ENCODE measurements at places on chromosomes 3 and 15. TPM values are rescaled to one million over a fixed set of nuclear protein-coding genes. Genes with fewer than 3 reads are reported as not detected.
A peak's percentile ranks its signal among the peaks of the same experiment; 100 is the strongest.

GRCh38 chr15:55743729-55744655 is 1.0 kb upstream of the PRTG start:
- no peak for DNase-seq
- peak overlapping the region; percentile 68 for H3K4me3 ChIP-seq
- no peaks in the 10 kb centered on the region for H3K27me3 ChIP-seq
- H3K27ac ChIP-seq = peak overlapping the region; percentile 52

- no peak for DNase-seq
- H3K4me1 ChIP-seq = peaks cover 30% of the 10 kb centered on the region
- H3K4me3 ChIP-seq = peak overlapping the region; percentile 97
Observed at GRCh38 chr3:184015381-184016019, 2.2 kb downstream of the ABCC5 start.

- DNase-seq = no peak
- H3K27ac ChIP-seq = no peak overlapping the region
- no peaks in the 10 kb centered on the region for H3K36me3 ChIP-seq
Observed at GRCh38 chr3:16463119-16463518, 50.4 kb downstream of the RFTN1 start.

- no peak overlapping the region for H3K4me3 ChIP-seq
- peak overlapping the region; percentile 77 for H3K27ac ChIP-seq
- no peaks in the 10 kb centered on the region for H3K27me3 ChIP-seq
- DNase-seq = no peak
- H3K4me1 ChIP-seq = peaks cover 41% of the 10 kb centered on the region
- H3K36me3 ChIP-seq = no peaks in the 10 kb centered on the region
Observed at GRCh38 chr3:184741259-184741556, 29.3 kb upstream of the MAGEF1 start.

DNA sequence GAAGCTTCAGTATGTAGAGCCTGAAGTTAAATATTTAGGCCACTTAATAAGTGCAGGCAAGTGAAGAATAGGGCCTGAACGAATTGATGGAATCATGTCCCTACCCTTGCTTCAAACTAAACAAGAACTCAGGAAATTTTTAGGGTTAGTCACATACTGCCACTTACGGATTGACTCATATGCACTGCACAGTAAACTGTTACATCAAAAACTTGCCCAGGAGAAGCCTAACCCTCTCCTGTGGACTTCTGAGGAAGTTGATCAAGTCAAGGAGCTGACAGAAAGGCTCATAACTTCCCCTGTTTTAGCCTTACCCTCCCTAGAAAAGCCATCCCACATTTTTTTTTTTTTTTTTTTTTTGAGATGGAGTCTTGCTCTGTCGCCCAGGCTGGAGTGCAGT is 20.6 kb upstream of the KBTBD12 start:
- H3K4me1 ChIP-seq = peaks cover 6% of the 10 kb centered on the region
- DNase-seq = no peak
- no peak overlapping the region for H3K27ac ChIP-seq
- H3K4me3 ChIP-seq = no peak overlapping the region
- H3K36me3 ChIP-seq = no peaks in the 10 kb centered on the region

DNA sequence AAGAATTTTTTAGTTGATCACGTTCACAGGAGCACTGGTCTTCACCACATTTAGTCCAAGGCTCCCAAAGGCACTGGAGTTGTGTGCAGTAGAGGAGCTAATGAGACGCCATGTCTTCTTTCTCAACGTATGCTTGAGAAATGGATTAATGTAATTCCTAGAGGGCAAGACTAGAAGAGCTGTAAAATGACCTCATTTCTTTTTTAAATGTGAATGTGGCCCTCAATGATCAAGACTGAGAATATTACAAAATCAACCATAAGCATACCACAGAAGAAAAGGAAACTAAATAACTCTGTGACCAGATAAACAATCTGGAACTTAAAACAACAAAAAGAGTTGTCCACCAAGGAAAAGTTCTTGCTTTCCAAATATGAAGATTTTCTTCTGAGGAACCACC is 112.1 kb upstream of the THBS1 start:
- DNase-seq = no peak
- no peaks in the 10 kb centered on the region for H3K36me3 ChIP-seq
- no peaks in the 10 kb centered on the region for H3K27me3 ChIP-seq
- no peak overlapping the region for H3K4me3 ChIP-seq

DNA sequence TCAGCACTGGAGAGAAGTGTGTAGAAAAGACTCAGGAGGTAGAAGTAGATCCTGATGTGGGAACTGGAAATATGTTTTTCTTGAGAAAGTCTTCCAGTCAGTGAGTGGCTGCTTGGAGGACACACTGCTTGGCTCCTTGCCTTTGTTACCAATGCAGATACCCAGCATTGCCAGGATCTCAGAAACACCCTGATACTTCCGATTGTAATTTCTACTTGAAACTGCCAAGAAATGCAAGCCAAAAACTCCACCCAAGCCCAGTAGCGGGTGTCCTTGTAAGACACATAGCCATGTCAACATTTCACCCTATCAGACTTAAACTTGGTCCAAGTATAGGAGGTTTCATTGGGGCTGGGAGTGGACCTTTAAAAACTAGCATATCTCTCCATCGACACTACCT is 141.8 kb downstream of the ALDH1A2 start:
- H3K27ac ChIP-seq = peak overlapping the region; percentile 79
- no peak overlapping the region for H3K4me3 ChIP-seq
- H3K36me3 ChIP-seq = no peaks in the 10 kb centered on the region
- peaks cover 42% of the 10 kb centered on the region for H3K4me1 ChIP-seq

DNA sequence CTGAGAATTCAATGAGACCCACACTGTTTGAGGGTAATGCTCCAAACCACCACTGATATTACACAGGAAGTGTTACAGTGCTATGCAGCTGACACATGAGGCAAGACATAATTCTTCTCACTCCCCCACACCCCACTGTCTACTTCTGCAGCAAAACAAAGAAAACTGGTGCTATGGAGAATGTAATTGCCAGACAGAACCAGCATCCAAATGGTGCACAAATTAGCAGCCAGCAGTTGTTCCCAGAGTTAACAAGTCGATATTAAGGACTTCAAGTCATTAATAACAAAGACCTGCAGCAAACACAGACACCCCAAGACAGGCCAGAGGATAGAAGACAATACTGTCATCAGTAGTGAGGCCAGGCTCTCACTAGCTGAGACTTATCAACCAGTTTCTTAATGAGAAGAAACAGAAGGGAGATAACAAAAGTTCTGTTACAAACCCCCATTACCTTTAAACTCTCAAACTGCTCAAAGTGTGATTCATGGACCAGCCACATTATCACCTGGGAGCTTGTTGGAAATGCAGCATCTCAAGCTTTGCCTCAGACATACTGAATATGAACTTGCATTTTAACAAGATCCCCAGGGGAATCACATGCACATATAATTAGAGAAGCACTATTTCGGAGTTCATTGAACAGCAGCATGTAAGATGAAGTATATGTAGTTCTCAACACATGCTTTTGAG is 58.7 kb upstream of the FNDC3B start:
- H3K27me3 ChIP-seq = no peaks in the 10 kb centered on the region
- no peaks in the 10 kb centered on the region for H3K36me3 ChIP-seq
- no peak for DNase-seq
- no peak overlapping the region for H3K4me3 ChIP-seq

DNA sequence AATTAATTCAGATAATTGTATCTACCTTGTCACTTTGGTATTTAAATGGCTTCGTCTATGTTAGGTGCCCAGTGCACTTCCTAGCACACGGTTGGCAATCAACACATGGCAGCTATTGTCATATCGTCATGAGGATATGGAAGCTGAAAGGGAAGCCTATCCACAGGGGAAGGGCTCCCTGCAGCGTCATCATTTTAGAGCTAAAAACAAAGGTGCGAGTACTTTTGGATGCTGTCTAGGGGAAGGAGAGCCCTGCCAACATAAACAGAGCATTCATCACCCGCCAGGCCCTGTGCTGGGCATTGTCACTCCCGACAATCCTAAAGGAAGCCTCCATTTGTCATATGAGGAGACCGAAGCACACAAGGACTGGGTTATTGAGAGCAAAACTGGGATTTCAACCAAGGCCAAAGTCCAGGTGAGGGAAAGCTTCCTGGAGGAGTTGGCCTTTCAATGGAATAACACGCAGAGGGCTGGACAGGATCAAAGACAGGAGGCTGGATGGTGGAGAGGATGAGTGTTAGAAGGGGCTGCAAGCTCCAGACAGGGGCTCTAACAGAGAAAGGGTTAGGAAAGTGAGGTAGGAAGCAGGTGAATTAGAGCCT is 8.0 kb upstream of the PARL start:
- no peak for DNase-seq
- no peak overlapping the region for H3K27ac ChIP-seq
- H3K36me3 ChIP-seq = no peaks in the 10 kb centered on the region
- no peaks in the 10 kb centered on the region for H3K4me1 ChIP-seq
- H3K4me3 ChIP-seq = no peak overlapping the region

- no peak overlapping the region for H3K27ac ChIP-seq
- H3K4me3 ChIP-seq = no peak overlapping the region
- peak; percentile 19 for DNase-seq
- H3K4me1 ChIP-seq = no peaks in the 10 kb centered on the region
- no peaks in the 10 kb centered on the region for H3K27me3 ChIP-seq
Observed at GRCh38 chr15:80010131-80010673, 39.2 kb upstream of the BCL2A1 start.

- H3K4me3 ChIP-seq = no peak overlapping the region
- H3K36me3 ChIP-seq = no peaks in the 10 kb centered on the region
- no peaks in the 10 kb centered on the region for H3K27me3 ChIP-seq
- no peak for DNase-seq
Observed at GRCh38 chr15:92391640-92392039, 2.0 kb upstream of the ST8SIA2 start.

DNA sequence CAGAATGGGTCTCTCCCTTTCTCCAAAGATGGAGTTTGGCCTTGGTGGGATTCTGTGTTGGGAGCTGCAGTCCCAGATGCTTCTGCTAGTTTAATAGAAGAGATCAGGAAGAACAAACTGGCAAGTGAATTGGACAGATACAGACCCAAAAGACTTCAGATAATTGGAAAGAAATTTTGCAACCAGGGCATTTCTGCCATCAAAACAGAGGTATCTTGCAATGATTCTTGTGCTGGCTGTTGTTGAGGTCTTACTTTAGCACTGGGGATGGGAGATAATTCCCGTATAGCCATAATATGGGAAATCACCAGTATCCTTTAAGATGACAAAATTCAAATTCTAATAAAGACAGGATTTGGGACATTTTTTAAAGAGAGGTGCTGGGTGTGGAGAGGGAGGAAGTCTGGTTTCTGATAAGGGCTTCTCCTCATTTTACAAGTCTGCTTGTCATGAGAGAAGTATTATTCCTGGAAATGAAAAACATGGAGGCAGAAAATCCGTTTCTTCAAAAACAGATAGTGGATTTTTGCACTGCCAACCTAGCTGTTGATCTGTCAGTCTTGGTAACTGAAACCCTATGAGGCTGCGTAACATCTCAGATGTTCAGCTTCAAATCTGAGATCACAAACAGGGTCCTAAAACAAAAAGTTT is 40.1 kb downstream of the FNDC3B start:
- H3K4me3 ChIP-seq = no peak overlapping the region
- no peaks in the 10 kb centered on the region for H3K27me3 ChIP-seq
- peaks cover 33% of the 10 kb centered on the region for H3K4me1 ChIP-seq
- no peaks in the 10 kb centered on the region for H3K36me3 ChIP-seq

Gene SPSB4
- 0.98 TPM for total RNA-seq

Gene STRIT1
- total RNA-seq = not detected

Gene GAP43
- 4.9 TPM for total RNA-seq

Gene MTHFS
- 7.1 TPM for total RNA-seq

Gene ST6GAL1
- total RNA-seq = 37.8 TPM

Gene RAB5A
- total RNA-seq = 55.7 TPM

Gene PTX3
- total RNA-seq = 29.2 TPM

Gene CRYGS
- not detected for total RNA-seq

All from vagina (tissue), 2 donors.